T-cell (primary cell): ENCODE measurements at places on chromosomes 11 and 22. TPM values are rescaled to one million over a fixed set of nuclear protein-coding genes. Genes with fewer than 3 reads are reported as not detected.

PTPRCAP gene
- 256 TPM for total RNA-seq

PIWIL4 gene
- 2.1 TPM for total RNA-seq

CTR9 gene
- total RNA-seq: 26.4 TPM

TMEM191B gene
- 2.7 TPM for total RNA-seq

DNA sequence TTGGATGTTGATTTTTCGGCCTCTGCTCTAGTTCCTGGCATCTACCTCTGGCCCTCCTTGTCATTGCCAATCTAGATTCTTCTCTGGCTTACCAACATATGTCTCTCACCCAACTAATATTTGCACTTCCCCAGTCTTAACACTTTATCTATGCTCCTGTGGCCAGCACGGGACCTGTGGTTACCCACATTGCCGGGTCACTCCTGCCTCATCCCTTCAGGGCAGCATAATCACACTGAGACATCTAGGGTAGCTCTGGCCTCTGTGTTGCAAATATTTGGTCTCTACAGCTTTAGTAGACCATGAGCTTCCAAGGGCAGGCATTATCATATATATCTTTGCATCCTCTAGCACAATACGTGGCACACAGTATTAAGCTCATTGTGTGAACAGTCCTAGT, 182.0 kb upstream of the ARHGAP20 start:
- DNase-seq: no peak

GRCh38 chr11:77125191-77125590, 2.9 kb upstream of the MYO7A start:
- no peak for DNase-seq

DNA sequence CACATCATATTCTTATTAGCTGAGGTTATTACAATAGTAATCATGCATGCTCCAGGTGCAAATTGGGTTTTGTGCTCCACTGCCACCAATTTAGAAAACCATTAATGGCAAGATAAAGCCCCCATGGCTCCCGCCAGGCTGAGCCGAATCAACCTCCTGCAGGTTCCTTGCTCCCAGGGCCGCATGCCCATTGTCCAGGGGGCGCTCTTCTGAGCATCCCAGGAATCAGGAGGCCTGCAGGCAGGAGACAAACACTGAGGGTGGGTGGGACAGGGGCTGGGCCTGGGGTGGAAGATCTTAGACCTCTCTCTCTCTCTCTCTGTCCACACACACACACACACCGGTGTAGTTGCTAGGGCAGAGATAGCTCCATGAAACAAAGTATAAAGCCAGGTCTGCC, 57.4 kb downstream of the BUD13 start:
- no peak for DNase-seq

DNA sequence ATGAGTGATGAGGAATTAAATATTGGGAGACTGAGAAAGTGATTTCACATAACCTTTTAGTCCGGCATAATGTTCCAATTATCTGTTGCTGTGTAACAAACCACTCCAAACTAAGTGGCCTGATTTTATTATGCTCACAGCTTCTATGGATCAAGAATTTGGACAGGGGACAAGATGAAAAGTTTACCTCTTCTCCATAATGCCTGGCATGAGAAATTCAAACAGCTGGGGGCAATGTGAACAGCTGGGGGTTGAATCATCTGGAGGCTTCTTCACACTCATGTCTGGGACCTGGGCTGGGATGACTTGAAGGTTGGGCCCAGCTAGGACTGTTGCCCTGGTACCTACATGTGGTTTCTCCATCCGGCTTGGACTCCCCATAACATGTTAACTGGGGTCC, 99.4 kb upstream of the DRD2 start:
- no peak for DNase-seq

DNA sequence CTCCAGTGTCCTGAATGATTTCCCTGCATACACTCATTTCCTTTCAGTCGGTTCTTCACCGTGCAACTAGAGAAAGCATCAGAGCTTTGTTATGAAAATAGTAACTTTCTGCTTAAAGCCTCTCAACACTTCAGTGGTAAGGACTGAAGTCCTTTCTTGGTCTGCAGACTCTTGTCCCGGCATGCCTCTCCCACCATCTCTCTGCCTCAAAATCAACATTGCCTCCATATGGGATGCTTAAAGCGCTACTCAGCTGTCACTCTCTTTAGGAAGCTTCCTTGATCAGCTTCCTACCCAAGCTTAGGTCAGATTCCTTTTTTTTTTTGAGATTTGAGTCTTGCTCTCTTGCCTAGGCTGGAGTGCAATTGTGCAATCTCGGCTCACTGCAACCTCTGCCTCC, 36.7 kb downstream of the APLP2 start:
- no peak for DNase-seq

- no peak for DNase-seq
These were observed 4.6 kb downstream of the PRSS23 start for GRCh38 chr11:86804951-86805350.

GRCh38 chr22:35380013-35380412, 883 bp upstream of the HMOX1 start:
- no peak for DNase-seq

GRCh38 chr11:69954756-69955155, 123.4 kb upstream of the ANO1 start:
- no peak for DNase-seq

- no peak for DNase-seq
These were observed 200.4 kb downstream of the SNX19 start for GRCh38 chr11:130715877-130716220.

- DNase-seq: no peak
These were observed 17.0 kb downstream of the YDJC start for GRCh38 chr22:21612858-21613257.
